ENCODE measurements at places on chromosomes 3 and 15. TPM values are rescaled to one million over a fixed set of nuclear protein-coding genes. Genes with fewer than 3 reads are reported as not detected.
A peak's percentile ranks its signal among the peaks of the same experiment; 100 is the strongest.

GRCh38 chr3:13522236-13522635 lies 26.7 kb upstream of the FBLN2 start:
- no peak for DNase-seq

The PRSS50 gene
- polyA plus RNA-seq = 3.1 TPM

DNA sequence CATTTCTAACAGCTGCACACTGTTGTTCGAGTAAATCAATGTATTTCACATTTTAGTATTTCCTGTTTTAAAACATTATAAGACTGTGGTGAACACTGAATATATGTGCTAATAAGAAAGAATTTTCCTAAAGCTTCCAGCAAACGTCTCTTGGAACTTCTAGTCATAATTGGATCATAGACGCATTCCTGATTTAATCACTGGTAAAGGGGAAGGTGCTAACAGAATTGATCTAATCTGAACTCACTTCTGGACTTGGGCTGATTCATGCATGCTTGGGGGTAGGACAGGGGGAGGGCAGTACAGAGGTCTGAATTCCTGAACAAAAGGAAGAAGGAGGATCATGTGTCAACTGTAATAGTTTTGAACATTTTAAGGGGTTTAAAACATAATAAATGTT lies 7.3 kb upstream of the LEKR1 start:
- peak; percentile 27 for DNase-seq

DNA sequence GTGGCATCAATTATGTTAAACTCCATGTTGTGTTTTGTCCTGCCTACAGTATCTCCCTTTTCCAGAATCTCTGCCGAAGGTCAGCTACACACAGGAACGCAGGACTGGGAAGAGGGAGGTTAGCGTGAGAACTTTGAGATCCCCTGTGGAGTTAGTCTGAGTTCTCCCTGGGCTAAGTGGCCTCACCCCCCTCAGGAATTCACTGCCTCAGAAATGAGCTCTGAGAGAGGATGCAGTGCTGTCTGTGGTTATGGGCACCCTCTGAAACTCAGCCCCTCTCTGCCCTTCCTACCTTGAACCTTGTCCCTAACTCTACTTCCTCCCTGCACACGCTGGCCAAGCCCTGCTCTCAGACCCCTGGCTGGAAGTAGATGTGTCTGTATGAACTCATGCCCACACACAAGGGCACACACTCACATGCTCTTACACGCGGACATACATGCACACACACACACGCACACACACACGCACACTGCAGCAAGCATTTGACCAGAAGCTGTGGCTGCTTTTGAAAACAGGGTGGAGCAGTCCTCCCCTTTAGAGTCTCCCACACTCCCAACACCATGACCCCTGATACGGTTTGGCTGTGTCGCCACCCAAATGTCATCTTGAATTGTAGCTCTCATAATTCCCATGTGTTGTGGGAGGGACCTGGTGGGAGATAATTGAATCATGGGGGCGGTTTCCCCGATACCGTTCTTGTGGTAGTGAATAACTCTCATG lies 5.3 kb upstream of the VIPR1 start:
- DNase-seq = peak; percentile 61

GRCh38 chr15:43135351-43135750 lies 2.0 kb downstream of the TMEM62 start:
- DNase-seq = no peak

DNA sequence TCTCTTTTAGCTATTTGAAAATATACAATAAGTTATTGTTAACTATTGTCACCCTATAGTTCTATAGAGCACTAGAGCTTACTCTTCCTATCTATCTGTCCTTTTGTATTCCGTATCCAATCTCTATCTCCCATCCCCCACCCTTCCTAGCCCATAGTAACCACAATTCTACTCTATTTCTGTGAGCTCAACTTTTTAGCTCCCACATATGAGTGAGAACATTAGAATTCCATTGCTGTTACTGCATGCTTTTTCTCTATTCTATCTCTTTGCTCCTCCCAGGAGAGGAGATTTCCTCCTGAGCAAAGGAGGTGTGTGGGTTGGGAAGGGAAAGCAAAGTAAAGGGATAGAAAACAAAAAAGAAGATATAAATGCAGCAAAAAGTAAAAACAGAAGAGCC lies 105.6 kb upstream of the SLC4A7 start:
- no peak for DNase-seq

The CPNE4 gene
- 2.9 TPM for polyA plus RNA-seq

DNA sequence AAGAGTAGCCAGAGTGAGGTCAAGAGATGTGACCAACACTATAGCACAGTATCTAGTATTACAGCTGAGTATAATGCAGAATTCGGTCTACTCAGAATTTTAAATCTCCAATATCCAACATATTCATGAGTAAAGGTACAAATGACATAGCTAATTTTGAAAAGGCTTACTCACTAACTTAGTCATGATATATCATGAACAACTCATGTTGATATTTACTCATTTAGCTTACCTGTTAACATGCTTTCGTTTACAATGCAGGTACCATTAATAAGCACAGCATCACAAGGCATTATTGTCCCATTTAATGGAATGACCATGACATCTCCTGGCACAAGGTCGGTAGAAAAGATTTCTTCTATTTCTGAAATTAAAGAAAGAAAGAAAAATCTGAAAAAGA lies 36.9 kb downstream of the ATP13A3 start:
- no peak for DNase-seq

DNA sequence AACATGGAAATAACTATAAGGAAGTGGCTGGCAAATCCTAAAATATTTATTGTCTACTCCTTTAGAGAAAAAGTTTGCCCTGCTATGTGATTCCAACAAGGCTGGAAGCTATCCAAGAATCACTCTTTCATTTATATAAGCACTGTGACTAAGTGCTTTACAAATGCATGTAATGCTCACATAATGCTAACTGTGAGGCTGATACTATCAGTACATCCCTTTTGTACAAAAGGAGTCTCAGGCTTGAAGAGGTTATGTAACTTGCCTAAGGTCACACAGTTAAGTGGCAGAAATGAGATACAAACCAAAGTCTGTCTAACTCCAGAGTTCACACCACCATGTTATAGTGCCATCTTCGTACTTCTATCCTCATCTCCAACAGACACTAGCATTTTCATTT lies 17.0 kb downstream of the TOPBP1 start:
- no peak for DNase-seq

DNA sequence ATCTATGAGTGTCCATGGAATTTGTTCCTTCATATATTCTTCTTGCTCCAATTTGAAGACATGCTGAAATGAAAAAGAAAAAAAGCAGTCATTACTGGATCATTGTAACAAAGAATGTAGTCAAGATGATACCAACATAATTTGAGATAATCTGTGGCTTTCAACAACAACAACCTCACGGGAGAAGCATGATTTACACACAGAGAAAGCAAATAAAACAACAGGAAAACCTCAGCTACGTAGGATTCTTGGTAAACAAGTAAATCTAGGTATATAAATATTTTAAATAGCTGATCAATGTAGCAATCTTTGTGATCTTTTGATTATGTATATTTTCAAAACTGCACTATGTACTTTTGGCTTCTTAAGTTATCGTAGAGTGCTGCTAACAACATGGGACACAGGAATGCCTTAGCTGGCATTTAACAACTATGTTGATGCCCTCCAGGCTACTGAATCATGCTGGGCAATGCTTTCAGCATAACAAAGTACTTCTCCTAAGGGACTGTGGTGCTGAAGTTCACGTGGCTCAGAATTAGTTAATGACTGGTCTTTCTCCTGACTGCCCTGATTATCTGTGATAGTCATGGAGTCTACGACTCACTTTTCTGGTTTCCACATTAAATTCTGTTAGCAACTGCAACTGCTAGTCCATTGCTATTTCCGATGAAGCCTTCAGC lies 96.5 kb upstream of the MYO5C start:
- DNase-seq = no peak

DNA sequence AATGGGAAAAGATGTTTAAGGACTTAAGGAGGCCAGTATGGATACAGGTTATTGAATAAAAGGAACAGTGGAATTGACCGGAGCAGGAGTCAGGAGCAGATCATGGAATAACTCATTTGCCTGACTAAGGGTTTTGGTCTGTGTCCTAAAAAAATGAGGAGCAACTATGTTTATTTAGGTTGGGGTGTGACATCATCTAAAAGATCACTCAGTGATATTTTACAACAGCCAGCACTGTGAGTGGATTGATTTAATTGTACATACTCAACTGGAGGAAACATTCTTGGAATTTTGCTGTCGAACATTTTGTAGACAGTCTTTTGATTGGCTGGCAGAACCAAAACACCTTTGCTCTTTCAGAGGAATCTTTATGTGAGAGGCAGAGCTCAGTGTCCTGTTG lies 348.6 kb upstream of the CDIN1 start:
- DNase-seq = no peak

The WDR53 gene
- polyA plus RNA-seq = 9.2 TPM

- peak; percentile 8 for DNase-seq
Measured at GRCh38 chr3:111033470-111034050, 38.1 kb upstream of the NECTIN3 start.

The DUOXA2 gene
- polyA plus RNA-seq = not detected

DNA sequence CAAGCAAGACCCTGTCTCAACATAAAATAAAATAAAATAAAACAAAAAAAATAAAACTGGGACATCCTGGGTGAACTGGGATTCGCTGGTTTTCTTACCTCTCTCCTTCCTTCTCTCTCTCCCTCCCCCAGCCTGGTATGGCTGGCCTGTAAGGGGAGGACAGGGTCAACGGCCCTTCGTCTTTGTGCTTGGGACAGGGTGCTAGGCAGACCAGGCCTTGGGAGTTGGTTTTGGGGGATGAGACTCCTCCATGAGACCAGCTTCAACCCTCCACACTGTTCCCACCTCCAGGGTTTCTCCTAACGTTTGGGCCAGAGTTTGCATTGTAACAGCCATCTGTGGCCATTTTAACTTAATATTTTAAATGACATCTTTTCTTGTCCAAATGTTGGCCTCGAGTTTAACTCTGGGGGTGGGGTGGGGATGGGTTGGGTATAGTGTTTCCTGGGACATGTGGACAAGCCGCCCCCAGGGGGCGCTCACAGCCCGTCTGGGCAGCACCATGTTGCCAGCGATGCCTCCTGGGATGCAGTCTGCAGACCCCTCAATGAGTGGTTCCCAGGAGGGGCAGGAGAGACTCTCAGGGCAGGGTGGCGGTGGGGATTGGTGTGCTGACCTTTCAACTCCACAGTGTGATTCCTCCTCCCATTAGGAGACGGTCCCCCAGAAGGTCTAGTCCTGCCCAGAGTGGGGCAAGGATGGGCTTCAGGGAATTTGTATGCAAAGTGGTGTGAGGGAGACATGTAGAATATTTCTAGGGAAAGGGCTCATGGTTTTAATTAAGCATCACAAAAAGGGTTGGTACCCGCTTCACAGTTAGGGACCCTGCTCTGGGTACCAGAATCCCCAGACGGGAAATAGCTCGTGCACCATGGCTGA lies 37.7 kb upstream of the LCTL start:
- peak; percentile 42 for DNase-seq

The ZIC4 gene
- polyA plus RNA-seq = not detected

The CPLX3 gene
- not detected for polyA plus RNA-seq

DNA sequence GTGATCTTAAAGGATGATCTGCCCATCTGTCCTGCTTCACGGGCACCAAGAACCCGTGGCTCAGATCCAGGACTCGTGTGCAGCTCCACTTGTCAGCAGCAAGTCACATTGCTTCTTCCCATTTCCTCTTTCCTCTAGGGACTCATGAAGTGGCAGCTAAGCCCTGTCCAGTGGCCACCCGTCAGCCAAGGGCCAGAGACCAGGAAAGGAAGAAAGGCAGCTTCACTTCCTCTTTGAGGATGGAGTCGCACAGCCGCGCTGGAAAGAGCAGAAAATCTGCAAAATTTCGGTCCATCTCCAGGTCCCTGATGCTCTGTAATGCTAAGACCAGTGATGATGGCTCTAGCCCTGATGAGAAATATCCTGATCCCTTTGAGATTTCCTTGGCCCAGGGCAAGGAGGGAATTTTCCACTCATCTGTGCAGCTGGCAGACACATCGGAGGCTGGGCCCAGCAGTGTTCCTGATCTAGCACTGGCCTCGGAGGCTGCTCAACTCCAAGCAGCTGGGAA lies 28.5 kb downstream of the IL16 start:
- no peak for DNase-seq

The CHDH gene
- polyA plus RNA-seq = 10.3 TPM

- no peak for DNase-seq
Measured at GRCh38 chr3:133055339-133055738, 17.1 kb downstream of the TMEM108 start.

DNA sequence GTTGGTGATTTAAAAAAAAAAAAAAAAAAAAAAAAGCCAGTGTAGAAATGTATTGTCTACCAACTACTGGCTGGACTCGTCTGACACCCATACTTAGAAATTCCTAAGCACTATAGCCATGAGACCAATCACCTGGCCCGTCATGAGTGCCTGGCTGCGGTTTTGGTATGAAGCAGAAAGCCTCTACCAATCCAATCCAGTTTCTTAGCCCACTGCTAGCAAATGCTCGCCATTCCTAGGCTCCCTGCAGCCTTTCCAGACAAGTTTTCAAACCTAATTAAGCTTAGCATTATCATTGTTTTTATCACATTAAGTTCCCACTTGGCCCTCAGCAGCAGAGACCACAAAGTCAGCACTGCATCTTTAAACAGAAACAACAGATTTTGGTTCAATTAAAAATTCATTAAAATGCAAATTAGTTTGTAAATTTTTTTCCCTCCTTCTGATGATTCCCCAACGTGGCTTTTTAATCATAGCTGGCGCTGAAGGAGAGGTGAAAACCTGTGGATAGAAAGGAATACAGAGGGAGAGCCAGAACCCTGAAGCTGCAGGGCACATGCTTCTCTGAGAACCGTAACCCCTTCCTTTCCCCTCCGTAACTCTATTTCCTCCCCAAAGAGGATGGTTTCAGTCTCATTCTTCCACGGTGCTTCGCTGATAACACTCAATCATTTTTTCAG lies 32.2 kb upstream of the ST8SIA2 start:
- no peak for DNase-seq

All from large intestine (tissue), 12 donors.